ENCODE measurements at places on chromosomes 4 and X.
A peak's percentile ranks its signal among the peaks of the same experiment; 100 is the strongest.

GRCh38 chr4:39505581-39505980 is 21.7 kb downstream of the UGDH start:
- no peak for DNase-seq
- H3K4me1 ChIP-seq: no peaks in the 10 kb centered on the region
- H3K36me3 ChIP-seq: peaks cover 66% of the 10 kb centered on the region
- no peaks in the 10 kb centered on the region for H3K27me3 ChIP-seq
- no peak overlapping the region for H3K27ac ChIP-seq

DNA sequence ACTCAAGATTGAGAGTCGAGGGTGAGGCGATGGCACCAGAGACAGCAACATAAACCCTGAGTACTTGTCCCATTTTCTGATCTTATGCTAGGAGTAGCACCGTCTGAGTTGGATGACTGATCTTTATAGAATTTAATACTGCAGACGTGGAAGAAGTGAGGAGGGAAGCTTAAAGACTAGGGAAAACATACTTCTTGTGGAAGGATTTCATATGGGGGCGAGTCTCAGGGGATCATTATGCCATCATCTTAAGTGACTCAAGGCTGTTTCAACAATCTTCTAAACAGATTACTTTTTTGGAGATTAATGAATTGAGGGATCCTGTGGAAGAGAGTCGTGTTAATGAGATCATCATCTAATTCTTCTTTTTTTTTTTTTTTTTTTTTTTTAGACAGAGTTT is 17.2 kb upstream of the FAT1 start:
- no peaks in the 10 kb centered on the region for H3K27me3 ChIP-seq
- H3K36me3 ChIP-seq: no peaks in the 10 kb centered on the region

DNA sequence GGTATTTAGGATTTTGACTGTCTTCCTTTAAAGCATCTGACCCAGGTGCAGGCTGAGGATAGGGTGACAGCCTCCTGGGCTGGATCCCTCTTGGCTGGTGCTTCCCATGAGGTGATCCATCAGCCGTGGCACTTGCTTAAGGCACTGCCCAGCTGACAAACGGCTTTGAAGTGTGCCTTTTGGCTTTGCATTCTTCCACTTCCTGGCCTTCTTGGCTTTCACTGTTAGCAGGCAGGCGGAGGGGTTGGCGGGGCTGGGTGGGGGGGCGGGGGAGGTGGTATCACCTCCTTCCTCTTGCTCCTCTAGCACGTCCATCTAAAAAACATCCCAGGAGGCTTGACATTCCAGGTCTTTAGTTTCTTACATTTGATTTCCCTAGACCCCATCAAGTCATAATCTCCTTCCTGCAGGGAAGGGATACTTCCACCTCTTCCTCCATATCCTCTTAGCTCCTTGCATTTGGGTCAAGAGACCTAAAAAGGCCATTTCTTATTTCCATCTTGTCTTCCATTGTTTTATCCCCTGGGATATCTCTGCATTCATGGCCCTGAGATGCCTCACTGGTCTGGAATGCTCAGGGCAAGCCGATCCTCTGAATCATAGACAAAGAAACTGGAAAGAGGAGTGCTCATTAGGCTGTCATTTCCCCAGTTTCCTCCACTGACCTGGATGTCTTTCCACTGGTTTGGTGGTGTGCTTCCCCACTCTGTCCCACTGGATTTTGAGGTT is 11.3 kb upstream of the APLN start:
- H3K27ac ChIP-seq: no peak overlapping the region
- H3K4me3 ChIP-seq: no peak overlapping the region
- no peaks in the 10 kb centered on the region for H3K36me3 ChIP-seq
- no peaks in the 10 kb centered on the region for H3K27me3 ChIP-seq
- peak; percentile 84 for DNase-seq

GRCh38 chrX:66632981-66633380 is 5.9 kb downstream of the EDA2R start:
- H3K27ac ChIP-seq: no peak overlapping the region
- H3K4me1 ChIP-seq: no peaks in the 10 kb centered on the region
- H3K4me3 ChIP-seq: no peak overlapping the region
- no peaks in the 10 kb centered on the region for H3K27me3 ChIP-seq
- no peaks in the 10 kb centered on the region for H3K36me3 ChIP-seq

GRCh38 chrX:47097018-47097417 is 18.8 kb downstream of the RGN start:
- no peak for DNase-seq
- H3K4me1 ChIP-seq: no peaks in the 10 kb centered on the region

DNA sequence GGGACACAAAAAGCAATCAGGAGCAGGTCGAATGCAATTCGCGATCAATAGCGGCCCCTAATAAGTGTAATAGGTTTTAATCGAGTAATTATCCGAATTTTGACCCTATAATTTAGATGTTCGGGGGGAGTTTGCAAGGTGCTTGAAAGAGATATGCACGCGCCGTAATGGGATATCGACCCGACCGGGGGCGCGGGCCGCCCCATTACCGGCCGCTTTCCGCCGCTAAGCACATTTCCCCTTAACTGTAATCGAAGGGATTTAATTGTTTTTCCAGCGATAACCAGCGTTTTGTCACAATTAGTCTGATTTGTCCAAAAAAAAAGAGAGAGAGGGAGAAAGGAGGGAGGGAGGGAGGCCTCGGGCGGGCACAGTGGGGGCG is 997 bp downstream of the NKX1-1 start:
- H3K27me3 ChIP-seq: peaks cover 100% of the 10 kb centered on the region
- H3K27ac ChIP-seq: no peak overlapping the region
- DNase-seq: no peak
- no peaks in the 10 kb centered on the region for H3K36me3 ChIP-seq

DNA sequence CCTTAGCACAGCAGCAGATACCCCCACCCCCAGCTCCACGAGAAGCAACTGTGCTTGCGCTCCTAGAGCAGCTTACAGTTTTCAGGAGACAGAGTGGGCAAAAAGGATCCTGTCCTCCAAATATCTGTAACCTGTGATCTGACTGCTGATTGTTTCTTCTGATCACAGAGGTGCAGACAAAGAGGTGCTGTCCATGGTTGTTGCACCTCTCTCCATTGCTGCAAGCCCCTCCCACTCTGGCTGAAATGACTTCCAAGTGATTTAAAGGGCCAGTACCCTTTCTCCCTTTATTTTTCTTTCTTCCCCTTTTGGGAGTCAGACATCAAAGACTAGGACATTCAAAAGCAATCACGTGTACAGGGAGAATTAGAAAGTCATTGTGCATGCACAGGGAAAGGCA is 205.3 kb upstream of the GEMIN8 start:
- H3K4me1 ChIP-seq: no peaks in the 10 kb centered on the region
- H3K36me3 ChIP-seq: no peaks in the 10 kb centered on the region
- H3K4me3 ChIP-seq: no peak overlapping the region
- DNase-seq: no peak
- H3K27ac ChIP-seq: no peak overlapping the region

DNA sequence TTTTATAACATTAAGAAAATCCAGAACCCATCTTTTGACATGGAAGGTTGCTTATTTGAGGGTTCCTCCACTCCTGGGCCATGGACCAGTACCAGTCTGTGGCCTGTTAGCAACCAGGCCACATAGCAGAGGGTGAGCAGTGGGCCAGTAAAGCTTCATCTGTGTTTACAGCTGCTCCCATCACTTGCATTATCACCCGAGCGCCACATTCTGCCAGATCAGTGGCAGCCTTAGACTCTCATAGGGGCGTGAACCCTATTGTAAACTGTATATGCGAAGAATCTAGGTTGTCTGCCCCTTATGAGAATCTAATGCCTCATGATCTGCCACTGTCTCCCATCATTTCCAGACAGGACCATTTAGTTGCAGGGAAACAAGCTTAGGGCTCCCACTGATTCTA is 58.6 kb downstream of the NDST4 start:
- no peak for DNase-seq
- no peaks in the 10 kb centered on the region for H3K36me3 ChIP-seq
- no peaks in the 10 kb centered on the region for H3K4me1 ChIP-seq
- H3K4me3 ChIP-seq: no peak overlapping the region
- no peak overlapping the region for H3K27ac ChIP-seq
- no peaks in the 10 kb centered on the region for H3K27me3 ChIP-seq

DNA sequence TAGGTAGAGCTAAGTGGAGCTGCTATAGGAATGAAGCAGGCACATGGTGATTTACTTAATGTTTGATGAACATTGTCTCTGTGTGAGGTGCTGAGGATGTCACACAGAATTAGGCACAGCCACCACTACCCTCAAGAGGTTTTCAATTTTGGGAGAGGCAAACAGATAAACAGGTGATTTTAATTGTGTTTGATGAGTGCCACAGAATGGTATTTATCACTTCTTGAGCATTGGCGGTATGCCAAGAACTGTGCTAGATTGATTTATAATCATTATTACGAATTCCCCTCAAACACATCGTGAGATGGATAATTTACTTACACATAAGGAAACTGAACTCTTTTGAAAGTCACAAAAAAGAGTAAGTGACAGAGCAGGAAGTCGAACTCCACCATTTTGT is 74.8 kb downstream of the FREM3 start:
- no peak for DNase-seq
- no peak overlapping the region for H3K4me3 ChIP-seq
- no peaks in the 10 kb centered on the region for H3K27me3 ChIP-seq
- no peak overlapping the region for H3K27ac ChIP-seq
- no peaks in the 10 kb centered on the region for H3K36me3 ChIP-seq
- H3K4me1 ChIP-seq: no peaks in the 10 kb centered on the region

- H3K36me3 ChIP-seq: no peaks in the 10 kb centered on the region
- no peaks in the 10 kb centered on the region for H3K27me3 ChIP-seq
- H3K27ac ChIP-seq: no peak overlapping the region
- no peak overlapping the region for H3K4me3 ChIP-seq
These were observed 93.9 kb upstream of the GATB start for GRCh38 chr4:151854731-151855130.

DNA sequence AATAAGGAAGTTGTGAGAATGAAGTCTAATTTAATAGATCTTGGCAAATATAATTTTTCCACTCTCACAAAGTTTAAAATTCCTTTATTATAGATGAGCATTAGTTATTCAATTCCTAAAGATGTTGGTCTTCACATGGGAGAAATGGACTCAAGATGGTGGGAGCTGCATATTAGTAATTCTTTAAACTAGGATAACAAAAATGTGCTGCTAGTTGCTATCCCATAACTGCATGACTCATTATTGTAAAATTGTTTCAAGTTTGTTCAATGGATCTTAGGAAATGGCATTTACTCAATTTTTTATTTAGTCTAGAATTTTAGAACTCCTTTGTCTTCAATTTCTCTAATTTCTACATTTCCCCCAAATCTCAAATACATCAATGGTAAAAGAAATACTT is 155.8 kb downstream of the ATP10D start:
- H3K4me1 ChIP-seq: no peaks in the 10 kb centered on the region
- no peak for DNase-seq
- H3K27me3 ChIP-seq: no peaks in the 10 kb centered on the region

- no peak for DNase-seq
- no peaks in the 10 kb centered on the region for H3K4me1 ChIP-seq
- H3K36me3 ChIP-seq: no peaks in the 10 kb centered on the region
- H3K4me3 ChIP-seq: no peak overlapping the region
These were observed 31.5 kb upstream of the UNC5C start for GRCh38 chr4:95580226-95580625.

DNA sequence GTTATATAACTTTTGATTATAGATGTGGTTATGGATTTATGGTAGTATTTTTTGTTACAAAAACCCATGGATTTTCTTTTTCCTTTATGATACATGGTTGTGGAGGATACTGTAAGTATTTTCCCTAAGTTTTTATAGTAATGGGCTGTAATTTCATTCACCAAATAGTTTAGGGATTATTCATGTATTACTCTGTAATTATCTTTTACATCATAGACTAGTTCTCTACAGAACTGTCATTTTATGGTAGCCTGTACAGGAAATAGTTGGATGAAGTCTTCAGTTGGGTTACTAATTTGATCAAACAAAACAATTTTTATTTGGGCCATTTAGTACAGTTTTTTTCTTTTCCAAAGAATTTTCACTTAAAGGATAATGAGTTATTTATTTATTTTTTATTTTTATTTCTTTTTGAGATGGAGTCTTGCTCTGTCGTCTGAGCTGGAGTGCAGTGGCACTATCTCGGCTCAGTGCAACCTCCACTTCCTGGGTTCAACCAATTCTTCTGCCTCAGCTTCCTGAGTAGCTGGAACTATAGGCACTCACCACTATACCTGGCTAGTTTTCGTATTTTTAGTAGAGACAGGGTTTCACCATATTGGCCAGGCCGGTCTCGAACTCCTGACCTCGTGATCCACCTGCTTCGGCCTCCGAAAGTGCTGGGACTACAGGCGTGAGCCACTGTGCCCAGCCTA is 42.1 kb downstream of the RBPJ start:
- H3K27me3 ChIP-seq: no peaks in the 10 kb centered on the region
- H3K4me3 ChIP-seq: no peak overlapping the region
- H3K27ac ChIP-seq: no peak overlapping the region
- no peaks in the 10 kb centered on the region for H3K4me1 ChIP-seq

GRCh38 chr4:37891260-37892159 is 626 bp downstream of the TBC1D1 start:
- no peaks in the 10 kb centered on the region for H3K36me3 ChIP-seq
- H3K4me1 ChIP-seq: peaks cover 2% of the 10 kb centered on the region
- peaks cover 89% of the 10 kb centered on the region for H3K27me3 ChIP-seq
- peak; percentile 10 for DNase-seq
- no peak overlapping the region for H3K27ac ChIP-seq

- H3K27ac ChIP-seq: no peak overlapping the region
- no peak overlapping the region for H3K4me3 ChIP-seq
- H3K36me3 ChIP-seq: peaks cover 17% of the 10 kb centered on the region
- DNase-seq: peak; percentile 70
- H3K4me1 ChIP-seq: no peaks in the 10 kb centered on the region
These were observed 29.8 kb downstream of the ACOX3 start for GRCh38 chr4:8410641-8411271.

- no peaks in the 10 kb centered on the region for H3K27me3 ChIP-seq
- H3K27ac ChIP-seq: no peak overlapping the region
- no peaks in the 10 kb centered on the region for H3K36me3 ChIP-seq
- no peaks in the 10 kb centered on the region for H3K4me1 ChIP-seq
These were observed 258.3 kb downstream of the FRMPD4 start for GRCh38 chrX:12396584-12396983.

- no peak overlapping the region for H3K4me3 ChIP-seq
- H3K27ac ChIP-seq: peak overlapping the region; percentile 12
- no peaks in the 10 kb centered on the region for H3K4me1 ChIP-seq
- no peak for DNase-seq
These were observed 39.3 kb upstream of the TXK start for GRCh38 chr4:48173056-48173991.

- no peak for DNase-seq
- H3K36me3 ChIP-seq: no peaks in the 10 kb centered on the region
- H3K4me3 ChIP-seq: no peak overlapping the region
- H3K27me3 ChIP-seq: no peaks in the 10 kb centered on the region
These were observed 1411.2 kb downstream of the RAPGEF2 start for GRCh38 chr4:160514126-160514525.

- no peak overlapping the region for H3K4me3 ChIP-seq
- H3K27me3 ChIP-seq: no peaks in the 10 kb centered on the region
- peaks cover 13% of the 10 kb centered on the region for H3K4me1 ChIP-seq
- no peak overlapping the region for H3K27ac ChIP-seq
- DNase-seq: no peak
- H3K36me3 ChIP-seq: no peaks in the 10 kb centered on the region
These were observed 3.3 kb downstream of the UTP3 start for GRCh38 chr4:70691661-70692060.

- no peaks in the 10 kb centered on the region for H3K4me1 ChIP-seq
- no peaks in the 10 kb centered on the region for H3K27me3 ChIP-seq
- H3K27ac ChIP-seq: no peak overlapping the region
- no peaks in the 10 kb centered on the region for H3K36me3 ChIP-seq
- H3K4me3 ChIP-seq: no peak overlapping the region
These were observed 343.4 kb downstream of the DMD start for GRCh38 chrX:32867781-32868523.

Data from cardiac muscle cell (in vitro differentiated cells and primary cell).